Stimulated activated CD8-positive, alpha-beta memory T cell treated with anti-CD3 and anti-CD28 coated beads, Interleukin-4, amount 100 ng/mL, for 4 hours (primary cell): ENCODE measurements at places on chromosomes 5 and 9.

DNA sequence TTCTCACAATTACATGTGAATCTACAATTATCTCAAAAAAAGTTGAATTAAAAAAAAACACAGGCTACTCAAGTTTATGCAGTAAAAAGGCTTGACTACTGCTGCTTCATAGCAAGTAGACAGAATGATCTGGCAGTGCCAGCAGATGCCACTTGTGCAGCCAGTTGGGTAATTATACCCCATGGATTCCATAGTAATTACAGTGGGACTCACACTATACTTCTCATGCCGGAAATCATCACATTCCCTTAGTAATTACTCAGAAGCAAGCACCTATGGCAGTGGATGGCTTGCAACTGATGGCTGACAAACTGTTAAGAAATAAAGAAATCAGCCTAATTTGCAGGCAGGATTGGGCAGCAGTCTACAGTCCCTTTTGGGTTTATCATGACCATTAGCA lies 463.2 kb upstream of the KLF4 start:
- no peak for DNase-seq

- DNase-seq: no peak
Measured at GRCh38 chr5:86125731-86126601, 491.8 kb upstream of the COX7C start.

- no peak for DNase-seq
Measured at GRCh38 chr5:118981783-118982182, 6.6 kb downstream of the DTWD2 start.

GRCh38 chr9:79481846-79482477 lies 89.8 kb upstream of the TLE4 start:
- DNase-seq: no peak

- DNase-seq: no peak
Measured at GRCh38 chr9:16132513-16132912, 579.7 kb downstream of the CCDC171 start.

GRCh38 chr5:51389577-51390463 lies 6.6 kb downstream of the ISL1 start:
- no peak for DNase-seq
